ENCODE measurements at places on chromosomes 12 and 14.
A peak's percentile ranks its signal among the peaks of the same experiment; 100 is the strongest.

GRCh38 chr12:62264706-62265105, 4.5 kb downstream of the USP15 start:
- DNase-seq = no peak

- DNase-seq = no peak
Observed at GRCh38 chr12:95762123-95762785, 28.3 kb downstream of the NTN4 start.

- DNase-seq = no peak
Observed at GRCh38 chr12:116931665-116932064, 20.9 kb downstream of the FBXW8 start.

DNA sequence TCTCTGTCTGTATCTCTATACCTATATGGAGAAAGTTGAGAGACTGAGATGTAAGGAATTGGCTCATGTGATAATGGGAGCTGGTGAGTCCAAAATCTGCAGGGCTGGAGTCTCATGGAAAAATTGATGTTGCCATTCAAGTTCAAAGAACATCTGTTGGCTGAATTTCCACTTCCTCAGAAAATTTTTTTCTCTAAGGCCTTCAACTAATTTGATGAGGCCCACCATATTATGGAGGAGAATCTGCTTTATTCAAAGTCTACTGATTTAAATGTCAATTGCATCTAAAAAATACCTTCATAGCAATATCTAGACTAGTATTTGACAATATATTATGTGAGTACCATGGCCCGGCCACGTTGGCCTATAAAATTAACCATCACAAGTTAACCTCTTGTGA, 261.4 kb downstream of the VRK1 start:
- no peak for DNase-seq

- DNase-seq = no peak
Observed at GRCh38 chr12:13411287-13411686, 214.8 kb downstream of the EMP1 start.

DNA sequence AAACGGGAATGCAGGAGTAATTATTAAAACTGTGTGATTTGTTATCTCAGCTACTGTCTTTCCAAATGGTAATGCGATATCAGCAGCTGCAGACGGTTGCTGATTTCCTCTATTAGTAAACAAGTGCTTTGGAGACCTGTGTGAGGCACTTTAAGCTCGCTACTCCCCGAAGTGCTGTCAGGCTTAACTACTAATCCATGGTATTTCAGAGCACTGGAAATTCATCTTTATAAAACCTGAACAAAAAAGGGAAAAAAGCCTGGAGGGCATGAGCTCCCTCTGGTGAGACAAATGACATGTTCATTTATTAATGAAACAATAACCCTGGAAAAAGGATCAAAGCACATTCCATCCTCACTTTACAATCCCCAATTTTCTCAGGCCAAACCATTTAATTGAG, 143.6 kb upstream of the OTX2 start:
- no peak for DNase-seq

DNA sequence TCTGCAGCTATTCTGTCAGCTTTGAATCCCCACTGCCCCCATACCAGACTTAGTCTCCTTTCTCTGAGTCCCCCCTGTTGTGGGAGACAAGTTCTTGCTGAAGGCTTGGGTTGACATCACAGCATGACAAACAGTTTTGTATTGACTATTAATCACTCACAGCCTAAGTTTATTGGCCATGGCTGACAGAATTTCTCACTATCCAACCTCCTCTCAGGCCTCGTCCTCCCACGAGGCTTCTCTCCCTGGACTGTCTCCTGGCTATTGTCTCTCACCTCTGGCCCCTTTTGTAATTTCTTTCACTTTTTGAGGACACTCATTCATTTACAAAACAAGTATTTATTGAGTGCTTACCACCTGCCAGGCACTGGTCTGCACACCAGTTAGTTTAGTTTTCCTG, 35.2 kb upstream of the DCD start:
- DNase-seq = no peak

DNA sequence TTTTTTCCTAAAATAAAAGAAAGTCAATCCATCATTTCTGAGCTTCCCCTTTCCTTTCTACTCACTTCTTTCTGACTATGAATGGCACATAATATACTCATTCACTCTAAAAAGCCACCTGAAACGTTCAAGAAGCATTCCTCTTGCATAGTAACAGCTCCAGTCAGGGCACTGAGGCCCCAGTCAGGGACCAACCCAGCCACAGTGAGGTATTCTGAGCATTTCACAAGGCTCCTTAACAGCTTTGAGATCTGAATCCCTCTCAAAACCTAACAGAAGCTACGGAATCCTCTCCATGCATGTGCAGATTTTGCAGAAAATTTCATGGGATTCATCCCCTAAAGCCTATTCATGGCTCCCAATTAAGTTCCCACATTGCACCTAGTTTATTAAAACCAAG, 23.2 kb downstream of the NT5DC3 start:
- no peak for DNase-seq

- peak; percentile 90 for DNase-seq
Observed at GRCh38 chr14:41604721-41605531, 1.8 kb upstream of the LRFN5 start.

Data from right hindlimb (tissue), 1 donor.